ENCODE measurements at places on chromosomes 7 and 10.

- no peak for DNase-seq
Observed at GRCh38 chr7:33418251-33418701, 288.9 kb downstream of the BBS9 start.

- no peak for DNase-seq
Observed at GRCh38 chr7:78370936-78371335, 572.4 kb downstream of the PHTF2 start.

GRCh38 chr7:11428877-11429581 is 403.0 kb downstream of the THSD7A start:
- DNase-seq = no peak

GRCh38 chr10:33986016-33986415 is 651.5 kb upstream of the NRP1 start:
- no peak for DNase-seq

DNA sequence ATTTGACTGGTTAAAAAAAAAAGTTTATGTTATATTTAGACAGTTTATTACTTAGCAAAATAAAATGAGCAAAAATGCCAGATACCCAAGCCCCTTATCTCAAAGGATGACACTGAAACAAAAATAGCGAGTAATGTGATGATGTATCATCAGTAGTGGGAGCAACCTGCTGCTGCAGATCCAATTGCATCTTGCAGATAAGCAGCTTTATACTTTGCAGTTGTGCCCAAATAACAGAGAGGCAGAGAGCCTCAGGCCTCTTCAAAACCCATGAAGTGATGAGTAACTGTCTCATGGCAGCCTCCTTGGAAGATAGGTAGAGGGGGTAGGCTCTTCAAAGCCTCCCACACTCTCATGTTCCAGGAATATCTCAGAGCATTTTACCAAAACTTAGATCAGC is 468.2 kb upstream of the LRRTM3 start:
- no peak for DNase-seq

GRCh38 chr10:106635947-106636346 is 528.6 kb downstream of the SORCS1 start:
- DNase-seq = no peak

DNA sequence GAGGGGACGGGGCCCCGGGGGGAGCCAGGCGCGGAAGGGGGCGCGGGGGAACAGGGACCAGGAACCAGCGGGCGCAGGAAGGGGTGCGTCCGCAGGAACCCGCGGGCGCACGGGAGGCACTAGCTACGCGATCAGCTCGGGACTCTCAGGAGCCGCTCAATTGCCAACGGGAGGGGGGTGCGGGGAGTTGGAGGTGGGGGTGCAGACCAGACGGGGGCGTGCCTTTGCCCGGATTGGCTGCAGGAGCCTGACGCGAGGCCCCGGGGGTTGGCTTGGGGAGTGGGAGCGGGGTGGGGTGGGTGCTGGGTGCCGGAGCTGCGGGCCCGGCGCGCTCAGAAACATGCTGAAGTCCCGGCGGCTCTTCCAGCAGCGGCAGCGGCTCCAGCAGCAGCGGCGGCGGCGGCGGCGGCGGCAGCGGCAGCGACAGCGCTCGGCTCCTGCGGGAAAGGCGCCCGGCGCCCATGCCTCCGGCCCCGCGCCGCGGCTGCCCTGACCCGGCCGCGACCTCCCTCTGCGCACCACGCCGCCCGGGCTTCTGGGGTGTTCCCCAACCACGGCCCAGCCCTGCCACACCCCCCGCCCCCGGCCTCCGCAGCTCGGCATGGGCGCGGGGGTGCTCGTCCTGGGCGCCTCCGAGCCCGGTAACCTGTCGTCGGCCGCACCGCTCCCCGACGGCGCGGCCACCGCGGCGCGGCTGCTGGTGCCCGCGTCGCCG is at the start of gene ADRB1:
Gene ADRB1, plus strand, starts transcription at position 335 of the 715 bp plus-strand sequence. Its CDS starts 267 bp downstream, at position 602.
- peak; percentile 72 for DNase-seq

GRCh38 chr10:3195726-3196125 is 23.1 kb upstream of the PITRM1 start:
- DNase-seq = no peak

DNA sequence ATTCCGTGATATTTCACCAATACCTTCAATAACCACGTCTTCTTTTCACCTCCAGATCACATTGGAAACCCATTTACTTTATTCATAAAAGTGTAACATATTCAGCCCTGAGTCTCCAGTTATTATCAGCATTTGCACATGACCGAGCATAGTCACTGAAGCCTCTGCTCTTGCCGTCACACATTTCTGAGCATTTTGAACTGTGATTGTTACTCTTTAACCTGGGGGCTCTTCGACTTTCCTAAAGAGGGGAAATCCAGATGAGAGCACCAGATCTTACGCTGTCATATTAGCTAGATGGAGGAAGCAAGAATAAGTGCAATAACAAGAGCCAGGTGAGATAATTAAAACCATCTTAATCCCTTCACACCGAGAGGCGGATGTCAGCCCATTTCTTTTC is 260.0 kb upstream of the NRP1 start:
- no peak for DNase-seq

DNA sequence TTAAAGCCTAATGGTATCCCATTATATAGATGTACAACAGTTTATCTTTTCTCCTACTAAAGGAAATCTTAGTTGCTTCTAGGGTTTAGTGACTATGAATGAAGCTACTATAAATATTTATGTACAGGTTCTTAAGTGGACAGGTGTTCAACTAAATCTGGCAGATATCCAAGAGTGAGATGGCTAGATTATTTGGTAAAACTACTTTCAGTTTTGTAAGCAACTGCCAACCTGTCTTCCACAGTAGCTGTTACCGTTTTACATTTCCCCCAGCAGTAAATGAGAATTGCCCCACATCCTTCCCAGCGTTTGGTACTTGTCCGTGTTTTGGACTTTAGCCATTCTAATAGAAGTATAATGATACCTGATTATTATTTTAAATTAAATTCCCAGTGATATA is 144.9 kb upstream of the MAGI2 start:
- DNase-seq = no peak

DNA sequence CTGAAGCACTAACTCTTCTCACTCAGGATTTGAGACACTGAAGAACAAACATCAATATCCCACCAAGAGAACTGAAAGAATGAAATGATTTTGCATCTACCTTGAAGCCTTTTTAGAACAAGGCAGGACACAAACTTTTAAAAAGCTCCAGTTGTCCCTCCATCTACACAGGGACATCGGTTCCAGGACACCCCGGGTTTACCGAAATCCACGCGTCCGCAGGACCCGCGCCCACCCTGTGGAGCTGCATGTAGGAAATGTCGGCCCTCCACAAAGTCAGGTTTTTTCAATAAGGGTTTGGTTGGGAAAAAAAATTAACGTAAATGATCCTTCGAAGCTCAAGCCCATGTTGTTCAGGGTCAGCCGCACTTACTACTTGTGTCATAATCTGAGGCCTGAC is 94.0 kb downstream of the DIP2C start:
- DNase-seq = no peak

- no peak for DNase-seq
Observed at GRCh38 chr10:25808372-25808771, 125.7 kb upstream of the MYO3A start.

- DNase-seq = no peak
Observed at GRCh38 chr10:35523670-35524225, 81.4 kb upstream of the GJD4 start.

GRCh38 chr10:111240348-111240747 is 163.5 kb downstream of the ADRA2A start:
- no peak for DNase-seq

GRCh38 chr10:14958872-14959220 is 342 bp upstream of the MEIG1 start:
- no peak for DNase-seq

- no peak for DNase-seq
Observed at GRCh38 chr7:129073204-129073603, 18.3 kb upstream of the TNPO3 start.
